ENCODE measurements at places on chromosomes 6 and 20.

DNA sequence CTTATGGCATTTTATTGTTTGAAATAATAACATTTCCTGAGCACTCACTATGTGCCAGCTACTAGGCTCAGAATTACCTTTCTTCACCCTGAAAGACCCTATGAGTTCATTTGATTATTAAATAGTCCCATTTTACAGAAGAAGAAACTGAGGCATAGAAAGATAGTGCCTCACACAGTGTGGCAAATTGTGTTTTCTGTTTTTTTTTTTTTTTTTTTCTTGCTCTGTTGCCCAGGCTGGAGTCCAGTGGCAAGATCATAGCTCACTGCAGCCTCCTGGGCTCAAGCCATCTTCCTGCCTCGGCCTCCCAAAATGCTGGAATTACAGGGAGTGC lies 59.7 kb upstream of the PTPN1 start:
- no peak for DNase-seq

- DNase-seq: no peak
Measured at GRCh38 chr20:1446536-1446935, 20.1 kb downstream of the NSFL1C start.

DNA sequence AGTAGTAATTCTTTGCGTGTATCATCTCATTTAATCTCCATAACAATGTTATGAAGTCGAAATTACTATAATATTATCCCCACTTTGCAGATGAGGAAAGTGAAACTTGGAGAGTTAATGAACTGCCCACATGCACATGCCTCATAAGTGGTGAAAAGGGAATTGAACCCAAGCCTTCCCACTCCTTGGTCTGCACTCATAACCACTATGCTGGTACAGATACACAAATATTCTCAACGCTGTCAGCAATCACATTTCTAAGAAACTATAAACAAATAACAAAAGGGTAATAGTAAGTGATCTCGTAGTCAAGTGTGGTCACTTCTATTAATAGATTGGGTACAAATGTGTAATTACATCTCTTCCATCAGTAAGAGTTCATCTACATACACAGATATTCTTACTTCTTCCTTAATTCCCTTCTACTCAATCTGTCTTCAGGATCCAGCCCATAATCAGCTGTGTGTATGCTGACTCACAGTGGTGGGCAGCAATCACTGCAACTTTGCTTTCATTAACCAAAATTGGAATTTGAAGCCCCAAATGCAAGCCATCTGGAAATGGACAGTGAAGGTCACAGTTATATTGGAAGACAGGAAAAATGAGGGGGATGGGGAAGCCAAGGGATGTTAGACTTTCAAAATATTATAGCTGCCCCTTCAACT lies 6.6 kb downstream of the PRSS35 start:
- no peak for DNase-seq

GRCh38 chr6:144155529-144155928 lies 5.2 kb downstream of the STX11 start:
- DNase-seq: no peak

- DNase-seq: no peak
Measured at GRCh38 chr6:45327956-45328522, at the start of gene RUNX2. RUNX2 (plus strand) TSS chr6:45328330; CDS start chr6:45328727, 397 bp downstream.

DNA sequence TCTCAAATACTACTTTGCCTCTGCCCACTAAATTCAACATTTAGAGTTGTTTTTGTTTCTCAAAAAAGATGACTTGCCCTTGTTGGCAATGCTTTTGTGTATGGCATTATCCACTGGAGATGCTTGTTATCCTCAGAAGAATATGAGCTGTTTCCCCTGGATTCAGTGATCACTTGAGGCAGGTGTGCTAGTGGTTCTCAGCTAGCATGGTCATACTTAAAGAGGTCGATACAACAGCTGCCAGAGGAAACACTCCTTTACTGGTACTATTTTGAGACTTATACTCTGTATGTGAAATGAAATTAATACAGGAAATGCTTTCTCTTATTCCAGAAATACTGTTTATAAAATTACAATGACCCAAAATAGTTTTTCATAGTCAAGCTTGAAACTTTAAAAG lies 122.5 kb downstream of the HIVEP1 start:
- DNase-seq: no peak

- DNase-seq: no peak
Measured at GRCh38 chr20:13771853-13772453, 12.8 kb downstream of the ESF1 start.

DNA sequence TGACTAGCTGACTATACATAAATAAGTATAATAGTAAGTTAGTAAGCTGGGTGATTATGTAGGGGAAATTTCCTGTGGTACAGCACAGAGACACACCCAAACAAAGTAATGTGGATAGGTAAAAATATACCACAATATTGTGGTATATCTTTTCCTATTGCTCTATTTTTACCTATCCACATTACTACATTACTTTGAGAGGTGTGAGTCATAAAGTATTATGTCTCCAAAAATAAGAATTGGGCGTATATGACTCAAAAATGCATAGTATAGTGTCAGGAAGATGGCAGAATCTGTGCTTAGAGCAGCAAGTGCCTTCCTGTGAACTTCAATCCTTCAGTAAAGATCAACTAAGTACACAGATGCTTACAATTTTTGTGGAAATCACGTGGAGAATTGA lies 2.7 kb upstream of the SIRPG start:
- no peak for DNase-seq

DNA sequence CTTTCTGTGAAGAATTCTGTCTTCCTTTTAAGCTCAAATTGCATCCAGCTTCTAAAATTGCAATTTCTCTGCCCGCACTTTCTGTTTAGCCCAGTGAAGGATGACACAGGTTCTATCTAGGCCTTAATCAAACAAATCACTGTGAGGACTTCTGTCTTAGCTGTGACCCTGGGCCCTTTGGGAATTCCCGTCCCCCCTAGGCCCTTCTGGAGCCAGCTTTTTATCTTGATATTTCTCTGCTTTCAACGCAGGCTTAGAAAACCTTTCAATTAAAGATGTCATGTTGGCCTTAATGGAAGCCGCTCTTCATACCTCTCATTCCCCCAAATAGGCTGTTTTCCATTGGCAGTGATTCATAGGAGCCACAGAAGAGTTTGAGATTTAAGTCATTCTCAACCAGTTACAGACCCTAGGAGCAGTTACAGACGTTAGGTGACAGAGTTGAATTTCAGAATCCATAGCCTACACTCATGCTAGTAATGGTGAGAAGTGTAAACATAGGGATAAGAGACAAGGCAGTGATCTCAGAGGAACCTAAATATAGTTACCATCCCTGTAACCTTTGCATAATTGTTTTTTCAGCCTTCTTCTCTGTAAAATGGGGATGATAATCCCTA lies 74.8 kb upstream of the FLRT3 start:
- DNase-seq: no peak

DNA sequence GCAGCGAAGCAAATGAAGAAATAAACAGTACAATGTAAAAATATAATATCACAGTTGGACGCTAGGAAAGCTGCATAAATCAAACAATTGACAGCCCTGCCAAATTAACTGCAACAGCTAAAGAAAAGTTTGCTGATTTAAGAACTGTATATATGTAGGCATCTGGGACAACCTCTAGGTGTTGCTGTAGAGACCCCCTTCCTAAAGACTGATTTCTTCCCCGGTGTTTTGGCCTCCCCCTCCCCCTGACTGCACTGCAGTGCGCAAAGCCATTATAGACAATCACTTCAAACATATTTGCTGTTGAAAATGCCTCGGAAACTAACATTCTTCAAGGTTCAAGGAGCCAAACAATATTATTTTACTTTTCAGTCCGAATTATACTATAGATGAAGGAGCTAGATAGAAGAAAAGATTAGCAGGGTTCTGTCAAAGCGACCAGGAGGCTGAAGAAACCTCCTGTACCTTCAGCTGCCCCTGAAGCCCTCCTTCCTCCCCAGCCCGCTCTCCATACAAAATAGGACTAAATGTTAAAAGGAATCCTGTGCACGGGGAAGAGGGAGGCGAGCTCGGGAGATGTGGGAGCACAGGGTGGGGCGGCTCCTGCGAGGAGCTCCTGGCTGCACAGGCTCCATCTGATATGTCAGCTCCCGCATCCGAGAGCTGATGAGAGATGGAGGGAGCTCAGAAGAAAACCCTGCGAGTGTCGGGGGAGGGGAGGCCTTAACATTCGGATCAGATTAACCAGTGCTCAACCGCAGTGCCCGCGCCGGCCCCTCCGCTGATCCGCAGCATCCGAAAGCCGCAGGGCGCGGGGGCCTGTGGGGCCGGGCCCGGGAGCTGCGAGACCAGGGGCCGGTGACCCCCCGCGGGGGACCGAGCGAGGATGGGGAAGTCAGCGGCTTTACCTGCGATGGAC lies 822 bp downstream of the ELOVL4 start:
- DNase-seq: peak; percentile 15

- no peak for DNase-seq
Measured at GRCh38 chr6:165846123-165846966, 183.3 kb upstream of the PDE10A start.

GRCh38 chr20:37797669-37798175 lies 103.9 kb downstream of the CTNNBL1 start:
- no peak for DNase-seq

- no peak for DNase-seq
Measured at GRCh38 chr6:47182291-47182957, 127.3 kb downstream of the TNFRSF21 start.

DNA sequence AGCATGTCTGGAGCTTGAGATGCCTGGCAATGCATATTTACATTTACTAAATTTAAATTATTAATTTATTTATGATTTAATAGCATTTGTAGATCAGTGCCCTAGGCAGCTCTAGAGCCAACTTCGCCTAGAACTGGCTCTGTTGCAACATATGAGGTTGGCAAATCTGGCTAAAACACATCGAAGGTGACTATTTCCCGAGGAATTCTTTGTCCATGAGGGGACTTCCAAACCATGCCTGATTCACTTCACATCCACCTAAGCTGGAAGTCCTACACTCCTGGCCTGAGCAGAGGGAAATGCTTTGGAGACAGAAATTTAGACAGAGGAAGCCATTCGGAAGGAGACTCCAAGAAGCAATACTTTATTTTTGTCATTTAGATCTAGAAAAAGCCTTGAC lies 211.0 kb upstream of the ARG1 start:
- DNase-seq: no peak

DNA sequence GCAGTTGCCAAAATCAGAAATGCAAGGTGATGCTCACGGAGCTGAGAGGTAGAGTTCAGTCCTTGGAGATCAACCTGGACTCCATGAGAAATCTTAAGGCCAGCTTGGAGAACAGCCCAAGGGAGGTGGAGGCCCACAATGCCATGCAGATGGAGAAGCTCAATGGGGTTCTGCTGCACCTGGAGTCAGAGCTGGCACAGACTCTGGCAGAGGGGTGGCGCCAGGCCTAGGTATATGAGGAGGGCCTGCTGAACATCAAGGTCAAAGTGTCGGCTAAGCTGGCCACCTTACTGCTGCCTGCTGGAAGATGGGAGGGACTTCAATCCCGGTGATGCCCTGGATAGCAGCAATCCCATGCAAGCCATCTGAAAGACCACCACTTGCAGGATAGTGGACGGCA lies 23.9 kb upstream of the FUT9 start:
- DNase-seq: no peak

- no peak for DNase-seq
Measured at GRCh38 chr6:99613409-99613704, 6.7 kb downstream of the PRDM13 start.

GRCh38 chr6:69871107-69871506 lies 4.8 kb downstream of the COL19A1 start:
- DNase-seq: no peak

GRCh38 chr20:62642051-62642665 lies at the start of gene SLCO4A1:
SLCO4A1 (plus strand) TSS chr20:62642503; CDS start chr20:62656455, 13,952 bp downstream.
- no peak for DNase-seq

GRCh38 chr6:135087403-135087802 lies 32.8 kb upstream of the HBS1L start:
- no peak for DNase-seq

DNA sequence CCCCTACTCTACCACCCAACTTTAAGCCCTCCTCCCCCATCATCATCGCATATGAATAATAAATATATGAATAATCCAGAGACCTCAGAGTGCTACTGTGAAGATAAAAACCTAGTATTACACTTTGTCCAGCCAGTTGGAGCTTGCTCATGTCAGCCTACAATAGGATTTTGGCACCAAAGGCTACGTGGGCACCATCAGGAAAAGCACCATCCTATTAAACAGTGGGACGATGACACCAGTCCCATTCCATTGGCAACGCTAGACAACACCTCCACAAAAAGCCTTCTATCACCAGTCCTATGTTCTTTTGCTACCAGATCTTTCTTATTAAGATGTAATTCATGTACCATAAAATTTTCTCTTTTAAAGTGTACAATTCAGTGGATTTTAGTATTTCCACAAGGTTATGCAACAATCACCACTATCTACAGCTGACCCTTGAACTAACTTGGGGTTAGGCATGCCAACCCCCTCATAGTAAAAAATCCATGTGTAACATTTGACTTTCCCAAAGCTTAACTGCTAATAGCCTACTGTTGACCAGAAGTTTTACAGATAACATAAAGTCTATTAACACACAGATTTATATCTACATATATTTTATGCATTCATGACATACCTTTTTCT lies 41.1 kb downstream of the CNKSR3 start:
- no peak for DNase-seq

GRCh38 chr6:15400572-15401004 lies 154.7 kb downstream of the JARID2 start:
- DNase-seq: no peak

DNA sequence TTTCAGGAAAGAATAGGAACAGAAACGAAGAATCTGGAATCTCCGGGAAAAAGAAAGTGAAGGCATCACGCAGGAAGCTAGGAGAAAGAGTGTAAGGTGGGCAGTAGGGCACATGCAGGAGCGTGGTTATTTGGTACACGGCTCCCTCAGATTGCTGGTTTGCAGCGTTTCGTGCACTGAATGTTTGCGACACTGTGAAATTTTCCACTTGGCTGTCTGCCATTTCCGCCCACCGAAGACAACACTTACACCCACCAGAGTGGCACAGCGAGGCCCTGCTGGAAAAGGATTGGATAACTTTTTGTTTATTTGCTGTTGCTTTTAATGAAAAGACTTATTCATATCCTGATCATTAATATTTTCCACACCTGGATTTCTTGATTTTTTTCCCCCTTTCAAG lies 248.3 kb downstream of the GMPR start:
- DNase-seq: no peak

DNA sequence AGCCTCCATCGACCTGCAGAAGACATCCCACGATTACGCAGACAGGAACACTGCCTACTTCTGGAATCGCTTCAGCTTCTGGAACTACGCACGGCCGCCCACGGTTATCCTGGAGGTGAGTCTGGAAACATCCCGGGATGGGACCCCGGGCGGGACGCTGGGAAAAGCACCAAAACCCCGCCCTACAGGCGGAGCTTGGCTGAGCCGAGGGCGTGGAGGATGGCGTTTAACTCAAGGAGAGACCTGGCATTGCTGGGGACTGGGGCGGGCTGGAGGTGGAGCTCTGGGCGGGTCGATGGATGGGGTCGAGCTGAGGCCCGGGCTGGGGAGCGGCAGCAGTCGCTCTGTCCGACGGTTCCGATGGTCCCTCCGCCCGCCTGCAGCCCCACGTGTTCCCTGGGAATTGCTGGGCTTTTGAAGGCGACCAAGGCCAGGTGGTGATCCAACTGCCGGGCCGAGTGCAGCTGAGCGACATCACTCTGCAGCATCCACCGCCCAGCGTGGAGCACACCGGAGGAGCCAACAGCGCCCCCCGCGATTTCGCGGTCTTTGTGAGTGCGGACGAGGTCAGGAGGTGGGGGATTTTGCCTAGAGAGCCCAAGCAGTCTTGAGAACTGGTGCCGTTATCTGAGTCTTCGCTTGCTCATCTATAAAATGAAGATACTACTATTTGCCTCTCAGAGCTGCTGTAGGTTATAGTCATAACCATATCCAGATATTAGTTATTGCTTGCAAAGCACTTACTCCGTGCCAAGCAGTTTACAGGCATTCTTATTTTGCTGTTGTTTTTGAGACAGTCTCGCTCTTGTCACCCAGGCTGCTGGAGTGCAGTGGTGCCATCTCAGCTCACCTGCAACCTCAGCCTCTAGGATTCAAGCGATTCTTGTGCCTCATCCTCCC lies 3.8 kb downstream of the SPAG4 start:
- no peak for DNase-seq
